Cardiac muscle cell (in vitro differentiated cells and primary cell): ENCODE measurements at places on chromosomes 6 and 20.
A peak's percentile ranks its signal among the peaks of the same experiment; 100 is the strongest.

- no peak for DNase-seq
These were observed 9.8 kb upstream of the TPBG start for GRCh38 chr6:82353848-82354247.

DNA sequence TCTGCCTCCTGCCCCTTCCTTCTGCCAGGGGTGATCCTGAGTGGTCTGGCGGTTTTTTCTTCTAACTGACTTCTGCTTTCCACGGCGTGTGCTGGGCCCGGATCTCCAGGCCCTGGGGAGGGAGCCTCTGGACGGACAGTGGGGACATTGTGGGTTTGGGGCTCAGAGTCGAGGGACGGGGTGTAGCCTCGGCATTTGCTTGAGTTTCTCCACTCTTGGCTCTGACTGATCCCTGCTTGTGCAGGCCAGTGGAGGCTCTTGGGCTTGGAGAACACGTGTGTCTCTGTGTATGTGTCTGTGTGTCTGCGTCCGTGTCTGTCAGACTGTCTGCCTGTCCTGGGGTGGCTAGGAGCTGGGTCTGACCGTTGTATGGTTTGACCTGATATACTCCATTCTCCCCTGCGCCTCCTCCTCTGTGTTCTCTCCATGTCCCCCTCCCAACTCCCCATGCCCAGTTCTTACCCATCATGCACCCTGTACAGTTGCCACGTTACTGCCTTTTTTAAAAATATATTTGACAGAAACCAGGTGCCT is 10.2 kb downstream of the SLC29A1 start:
- DNase-seq, result no peak

DNA sequence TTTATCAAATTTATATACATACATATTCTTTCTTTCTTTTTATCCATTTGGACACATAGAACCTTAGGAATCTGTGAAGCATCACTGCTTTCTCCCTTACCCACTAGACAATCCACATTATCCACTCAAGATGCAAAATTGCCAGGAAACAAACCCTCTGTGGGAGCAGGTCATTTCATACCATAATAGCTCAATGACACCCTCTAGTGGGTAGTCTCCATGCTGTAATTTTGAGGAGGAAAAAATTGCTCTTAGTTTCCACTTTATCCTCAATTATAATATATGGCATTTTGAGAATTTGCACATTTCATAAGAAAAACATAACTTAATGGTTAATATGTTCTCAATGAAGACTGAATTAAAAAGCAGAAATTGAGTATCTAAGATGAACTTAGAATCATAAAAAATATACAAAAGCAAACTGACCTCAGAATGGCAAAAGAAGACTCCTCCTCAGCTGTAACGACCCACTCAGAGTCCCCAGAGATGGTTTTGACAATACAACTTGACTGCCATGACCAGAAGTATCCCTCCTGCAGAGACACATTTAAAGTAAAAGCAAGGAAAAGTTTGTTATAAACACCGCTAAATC is 164.1 kb downstream of the FRK start:
- peak; percentile 57 for DNase-seq

GRCh38 chr20:12815778-12816408 is 192.9 kb upstream of the SPTLC3 start:
- DNase-seq, result no peak

DNA sequence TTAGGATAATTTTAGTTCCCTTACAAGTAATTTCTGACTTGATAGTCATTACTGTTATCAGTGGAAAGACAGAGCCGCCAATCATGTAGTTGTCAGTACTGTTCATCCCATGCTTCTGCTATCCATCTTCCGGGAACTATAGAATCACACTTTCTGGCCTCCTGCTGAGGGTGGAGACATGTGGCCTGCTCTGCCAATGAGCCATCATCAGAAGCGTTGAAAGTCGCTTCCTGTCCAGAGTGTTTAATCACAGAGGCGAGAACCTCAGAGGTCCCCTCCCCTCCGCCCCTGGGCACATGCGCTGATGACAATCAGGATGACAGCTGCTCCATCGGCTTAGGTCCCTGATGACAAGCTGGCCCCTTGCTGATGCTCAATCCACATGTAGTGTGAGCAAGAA is 3.0 kb downstream of the DDO start:
- no peak for DNase-seq

GRCh38 chr6:33241968-33242367 is 29.7 kb downstream of the VPS52 start:
- no peak for DNase-seq

DNA sequence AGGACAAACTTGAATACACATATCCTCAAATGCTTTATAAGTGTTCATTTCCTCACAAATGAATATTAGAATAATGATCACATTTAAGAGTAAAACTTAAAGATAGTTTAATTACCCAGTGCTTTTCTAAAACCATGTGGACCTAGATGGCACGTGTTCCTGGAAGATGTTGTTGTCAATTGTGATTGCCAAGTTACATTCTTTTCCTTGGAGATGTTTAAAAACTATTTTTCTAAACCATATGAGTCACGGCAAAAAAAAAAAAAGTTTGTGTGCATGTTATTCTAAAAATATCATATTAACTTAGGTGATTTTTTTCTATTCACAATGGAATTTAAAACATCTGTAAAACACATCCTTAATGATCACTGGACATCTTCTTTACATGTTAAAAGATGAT is 51.1 kb downstream of the RCAN2 start:
- DNase-seq, result no peak

DNA sequence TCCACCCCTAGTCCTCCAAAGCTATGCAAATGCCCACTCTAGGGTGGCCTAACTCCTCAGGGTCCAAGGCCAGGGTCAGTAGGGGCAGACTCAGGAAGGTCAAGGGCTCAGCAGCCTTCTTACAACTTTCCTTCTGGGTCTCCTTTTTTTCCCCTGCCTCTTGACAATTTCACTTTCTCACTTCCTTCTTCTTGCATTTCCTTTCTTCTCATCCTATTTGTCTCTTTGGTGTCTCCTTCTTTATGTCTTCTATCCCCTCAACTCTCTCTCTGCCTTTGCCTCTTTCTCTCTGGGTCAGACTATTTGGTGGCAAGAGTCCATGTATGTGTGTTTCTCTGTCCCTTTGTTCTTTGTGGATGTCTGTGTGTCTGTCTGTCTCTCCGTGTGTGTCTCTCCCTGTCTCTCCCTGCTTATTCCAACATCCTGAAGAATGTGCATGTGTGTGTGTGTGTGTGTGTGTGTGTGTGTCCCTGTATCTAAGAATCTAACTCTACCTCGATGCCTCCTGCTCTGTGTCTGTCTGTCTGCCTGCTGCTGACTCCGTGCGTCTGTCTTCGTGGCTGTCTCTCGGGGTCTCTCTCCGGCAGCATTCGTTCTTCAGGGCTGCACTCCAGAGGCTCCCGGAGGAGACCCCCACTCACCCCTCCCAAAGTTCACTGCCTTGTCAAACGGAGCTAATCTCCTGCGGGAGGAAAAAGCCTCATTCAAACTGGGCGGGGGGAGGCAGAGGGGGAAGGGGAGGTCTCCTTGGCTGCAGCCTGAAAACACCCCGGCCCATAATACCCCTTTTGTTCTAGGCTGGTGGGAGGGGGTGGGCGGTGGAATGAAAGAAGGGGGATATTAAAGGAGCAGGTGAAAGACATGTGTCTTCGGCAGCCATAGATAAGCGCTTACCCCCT is 51.7 kb upstream of the FOXP4 start:
- peak; percentile 29 for DNase-seq

GRCh38 chr6:158686791-158687381 is 37.0 kb downstream of the SYTL3 start:
- no peak for DNase-seq

GRCh38 chr20:38165966-38166702 is 1.1 kb upstream of the TGM2 start:
- DNase-seq, result no peak

DNA sequence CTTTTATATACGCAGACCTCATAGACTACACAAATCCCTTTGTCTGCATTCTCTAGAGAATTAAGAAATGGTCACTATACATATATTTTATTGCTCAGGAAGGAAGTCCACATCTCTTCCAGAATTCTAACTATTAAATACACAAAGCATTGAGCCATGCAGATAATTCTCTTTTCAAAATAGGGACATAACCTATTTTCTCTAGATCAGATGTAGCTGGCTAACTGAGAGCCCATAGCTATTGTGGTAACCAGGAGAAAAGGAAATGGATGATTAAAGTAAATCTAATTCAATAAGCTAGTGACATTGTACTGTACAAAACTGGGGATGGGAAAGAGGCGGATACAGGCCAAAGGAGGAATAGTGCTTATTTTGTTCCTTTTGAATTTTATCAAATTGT is 137.2 kb downstream of the BACH2 start:
- no peak for DNase-seq

- DNase-seq, result no peak
These were observed 150.1 kb downstream of the ELOVL4 start for GRCh38 chr6:79797163-79797764.

GRCh38 chr20:61487346-61487996 is 235.4 kb downstream of the CDH4 start:
- DNase-seq, result no peak
